ENCODE measurements at places on chromosomes 12 and 14.

DNA sequence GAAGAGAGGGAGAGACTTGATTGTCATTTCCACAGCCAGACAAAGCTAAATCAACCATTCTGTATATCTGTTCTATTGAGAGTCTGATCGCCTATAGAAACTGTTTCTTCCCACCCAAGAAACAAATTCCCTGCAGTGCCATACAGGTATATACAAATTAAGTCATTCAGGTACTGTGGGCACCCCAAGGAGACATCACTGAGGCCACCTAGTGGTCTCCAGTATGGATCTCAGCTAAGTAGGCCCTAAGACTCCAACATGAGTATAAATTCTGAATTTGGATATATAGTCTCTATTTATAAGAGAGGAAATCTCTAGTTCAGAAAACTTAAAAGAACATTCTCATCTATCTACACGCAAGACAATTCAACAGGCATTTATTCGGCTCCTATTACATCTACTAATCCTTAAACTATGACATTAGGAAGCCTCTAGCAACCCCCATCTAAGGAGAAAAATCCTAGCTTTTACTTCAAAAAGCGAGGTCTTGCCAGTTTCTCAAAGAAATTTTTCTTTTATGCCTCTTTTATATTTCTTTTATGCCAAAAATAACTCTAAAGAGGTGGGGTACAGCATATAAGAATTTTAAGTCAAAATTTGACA lies 62.6 kb downstream of the DCAF5 start:
- no peak for DNase-seq

DNA sequence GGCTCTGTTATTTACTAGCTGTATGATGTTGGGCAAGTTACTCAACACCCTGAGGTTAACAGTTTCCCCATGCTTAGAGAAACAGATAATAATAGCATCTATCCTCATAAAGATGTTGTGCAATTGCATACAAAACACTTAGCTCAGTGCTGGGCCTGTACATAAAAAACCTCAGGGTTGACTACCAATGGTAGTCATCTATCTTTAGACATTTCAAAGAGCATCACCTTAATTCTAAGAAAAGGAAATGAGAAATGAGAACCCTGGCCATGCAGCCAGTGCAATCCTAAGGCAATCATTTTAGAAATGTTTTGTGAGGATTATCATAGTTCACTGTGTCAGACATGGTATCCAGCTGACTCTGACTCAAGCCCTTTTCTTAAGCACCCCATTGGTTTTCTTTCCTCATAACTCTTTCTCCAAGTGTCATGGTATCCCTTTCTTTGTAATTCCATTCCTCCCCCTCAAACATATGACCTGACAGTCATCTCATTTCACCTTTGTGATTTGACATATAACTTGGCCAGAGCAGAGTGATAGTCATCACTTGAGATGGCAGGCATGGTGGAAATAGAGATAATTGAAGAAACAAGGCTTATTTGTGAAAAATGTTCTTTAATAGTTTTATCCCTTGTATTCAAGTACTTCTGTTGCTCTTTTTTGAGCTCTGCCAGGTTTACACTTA lies 29.5 kb upstream of the OSBPL8 start:
- DNase-seq, result no peak

GRCh38 chr14:77214216-77214615 lies 32.6 kb downstream of the TMEM63C start:
- DNase-seq, result no peak

DNA sequence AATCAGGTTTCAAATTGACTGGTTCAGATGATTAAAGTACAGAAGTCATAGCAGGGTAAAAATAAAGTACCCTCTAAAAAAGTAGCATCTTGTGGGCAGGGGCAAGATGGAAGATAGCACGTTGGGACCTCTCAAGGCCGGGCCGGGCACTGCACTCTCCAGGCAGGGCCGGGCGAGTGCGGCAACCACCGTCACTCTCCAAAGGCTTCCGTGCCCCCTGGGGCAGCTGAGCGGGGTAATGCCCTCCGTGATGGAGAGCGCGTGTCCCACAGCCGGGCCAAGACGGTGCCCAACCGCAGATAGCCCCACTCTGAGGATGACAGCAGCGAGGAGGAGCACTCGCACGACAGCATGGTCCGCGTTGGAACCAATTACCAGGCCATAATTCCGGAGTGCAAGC lies 8.6 kb upstream of the PLXNC1 start:
- DNase-seq, result no peak

DNA sequence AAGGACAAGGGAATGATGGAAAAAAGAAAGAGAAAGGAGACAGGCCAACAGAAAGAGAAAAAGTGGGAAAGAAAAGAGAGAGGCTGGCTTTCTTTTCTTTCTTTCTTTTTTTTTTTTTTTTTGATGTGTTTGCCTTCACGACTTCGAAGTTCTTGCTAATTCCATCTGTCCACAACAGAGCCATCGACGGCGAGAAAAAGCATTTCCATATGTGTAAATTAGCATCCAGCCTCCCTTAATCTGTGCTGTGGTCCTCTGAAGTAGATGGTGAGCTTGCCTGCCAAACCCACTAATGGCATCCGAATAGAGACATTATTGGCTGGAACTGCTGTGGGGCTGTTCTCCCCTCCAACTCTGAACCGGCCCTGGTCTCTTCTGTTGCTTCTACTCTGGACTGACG lies 997.4 kb downstream of the BCL11B start:
- no peak for DNase-seq

- DNase-seq, result no peak
Observed at GRCh38 chr12:89995870-89996269, 287.2 kb upstream of the ATP2B1 start.

DNA sequence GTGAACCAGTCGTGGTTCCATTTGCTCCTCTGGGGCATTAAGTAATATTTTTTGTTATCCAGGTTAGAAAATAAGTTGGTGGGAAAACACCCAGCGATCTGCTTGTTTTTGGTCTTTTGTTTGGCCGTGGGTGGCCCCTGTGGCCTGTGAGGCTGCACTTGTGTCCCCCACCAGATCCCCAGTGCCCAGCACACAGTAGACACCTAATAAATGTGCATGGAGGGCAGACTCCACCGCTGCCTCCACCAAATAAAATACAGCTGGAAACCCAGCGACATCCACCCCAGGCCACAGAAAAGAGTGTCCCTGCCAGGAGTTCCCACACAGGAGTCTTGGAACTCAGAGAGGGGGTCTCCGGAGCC lies 8.3 kb upstream of the PPP1R13B start:
- no peak for DNase-seq

Measured in NCI-H748 treated with DMSO at 0.1 percent for 48 hours (cell line).